ENCODE measurements at places on chromosomes 16 and 17.

DNA sequence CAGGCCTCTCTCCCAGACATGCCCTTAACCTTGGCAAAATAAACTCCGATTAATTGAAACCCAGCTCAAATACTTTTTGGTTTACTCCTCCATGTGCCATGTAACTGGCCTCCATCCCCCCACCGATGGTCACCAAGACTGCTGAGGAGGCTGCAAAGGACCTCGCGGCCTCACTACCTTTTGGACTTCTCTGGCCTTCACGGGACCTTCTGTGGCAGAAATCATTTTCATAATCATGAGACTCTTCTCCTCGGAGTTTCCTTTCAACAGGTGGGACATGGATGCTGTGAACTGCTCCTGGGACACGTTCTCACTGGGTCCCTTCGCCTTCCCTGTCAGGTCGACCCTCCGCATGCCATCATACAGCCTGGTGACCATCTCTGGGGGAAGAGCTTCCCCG lies 9.0 kb downstream of the MEAK7 start:
- DNase-seq, result no peak

GRCh38 chr16:48535369-48535787 lies 74.6 kb downstream of the N4BP1 start:
- no peak for DNase-seq

DNA sequence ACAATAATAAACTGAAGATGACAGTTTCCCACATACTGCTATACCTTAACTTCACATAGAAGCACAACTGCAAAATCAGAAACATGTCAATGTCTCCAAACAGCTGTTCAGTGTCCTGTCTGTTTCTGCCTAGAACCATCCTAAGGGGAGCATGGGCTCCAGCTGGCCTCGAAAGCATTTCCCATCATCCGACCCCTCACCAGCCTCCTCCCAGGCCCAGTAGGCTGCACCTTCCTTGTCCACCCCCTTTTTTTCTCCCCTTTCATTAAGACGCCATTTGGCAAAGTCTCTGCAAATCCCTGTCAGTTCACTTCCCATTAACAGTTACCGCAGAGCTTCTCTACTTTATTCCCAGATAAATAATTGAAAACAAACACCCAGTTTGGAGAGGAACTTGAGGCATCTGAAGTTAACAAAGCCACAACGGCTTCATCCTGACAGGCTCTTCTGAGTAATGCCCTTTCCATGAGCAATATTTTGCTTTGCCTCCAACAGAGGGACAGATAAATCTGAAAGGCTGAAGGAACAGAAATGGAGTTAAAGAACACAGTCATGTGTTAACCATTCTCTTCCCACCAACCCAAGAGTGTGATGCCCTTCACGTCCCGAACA lies 65.3 kb downstream of the SLC39A11 start:
- DNase-seq, result no peak

DNA sequence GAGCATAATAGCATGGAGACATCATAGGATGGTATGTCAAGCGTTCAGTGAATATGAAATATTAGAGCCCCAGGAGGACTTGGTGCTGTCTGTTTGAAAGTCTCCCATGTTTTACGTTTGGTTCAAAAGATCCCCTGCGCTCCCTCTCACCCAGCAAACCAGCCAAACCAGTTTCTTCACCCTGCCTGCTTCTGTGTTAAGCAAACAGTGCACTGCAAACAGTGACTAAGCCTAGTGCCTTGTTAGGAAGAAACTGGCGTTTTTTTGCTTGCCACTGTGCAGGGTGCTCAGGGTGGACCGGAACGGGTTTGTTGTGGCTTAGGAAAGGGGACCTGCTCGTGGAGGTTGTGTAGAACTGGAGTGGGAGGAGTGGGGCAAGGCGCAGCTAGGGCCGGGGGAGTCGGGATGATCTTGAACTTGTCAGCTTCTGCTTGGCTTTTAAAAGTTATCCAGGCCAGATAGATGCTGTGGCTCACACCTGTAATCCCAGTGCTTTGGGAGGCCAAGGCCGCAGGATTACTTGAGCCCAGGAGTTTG lies 7.7 kb downstream of the CDH1 start:
- DNase-seq, result no peak

DNA sequence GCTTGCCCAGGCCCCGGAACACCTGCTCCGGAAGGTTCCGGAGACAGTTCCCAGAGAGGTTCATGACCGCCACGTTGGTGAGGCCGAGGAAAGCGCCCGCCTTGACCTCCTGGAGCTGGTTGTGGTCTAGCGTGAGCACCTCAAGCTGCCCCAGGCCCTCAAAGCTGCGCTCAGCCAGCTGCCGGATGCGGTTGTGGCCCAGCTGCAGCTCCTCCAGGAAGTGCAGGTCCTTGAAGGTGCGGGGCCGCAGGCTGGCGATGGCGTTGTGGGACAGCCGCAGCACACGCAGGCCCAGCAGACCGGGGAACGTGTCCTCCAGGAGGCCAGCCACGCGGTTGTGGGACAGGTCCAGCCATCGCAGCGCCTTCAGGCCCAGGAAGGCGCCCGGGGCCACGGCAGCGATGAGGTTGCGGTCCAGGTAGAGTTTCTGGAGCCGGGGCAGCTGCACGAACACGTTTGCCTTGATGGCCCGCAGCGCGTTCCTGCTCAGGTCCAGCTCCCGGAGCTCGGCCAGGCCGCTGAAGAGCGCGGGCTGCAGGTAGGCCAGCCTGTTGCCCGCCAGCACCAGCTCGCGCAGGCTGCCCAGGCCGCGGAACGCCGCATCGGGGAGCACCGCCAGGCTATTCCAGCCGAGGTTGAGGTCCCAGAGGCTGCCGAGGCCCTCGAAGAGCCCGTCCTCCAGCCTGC lies 2.1 kb downstream of the IGFALS start:
- no peak for DNase-seq

GRCh38 chr17:60597297-60597696 lies 2.7 kb upstream of the PPM1D start:
- no peak for DNase-seq

GRCh38 chr17:40021451-40021971 lies 6.3 kb downstream of the CSF3 start:
- DNase-seq, result no peak

All from stimulated activated CD8-positive, alpha-beta memory T cell treated with anti-CD3 and anti-CD28 coated beads, Interleukin-7, amount 100 ng/mL, for 4 hours (primary cell).